ENCODE measurements at places on chromosomes 3 and 15.
A peak's percentile ranks its signal among the peaks of the same experiment; 100 is the strongest.

GRCh38 chr3:186264608-186265400, 97.2 kb downstream of the DGKG start:
- DNase-seq = no peak

DNA sequence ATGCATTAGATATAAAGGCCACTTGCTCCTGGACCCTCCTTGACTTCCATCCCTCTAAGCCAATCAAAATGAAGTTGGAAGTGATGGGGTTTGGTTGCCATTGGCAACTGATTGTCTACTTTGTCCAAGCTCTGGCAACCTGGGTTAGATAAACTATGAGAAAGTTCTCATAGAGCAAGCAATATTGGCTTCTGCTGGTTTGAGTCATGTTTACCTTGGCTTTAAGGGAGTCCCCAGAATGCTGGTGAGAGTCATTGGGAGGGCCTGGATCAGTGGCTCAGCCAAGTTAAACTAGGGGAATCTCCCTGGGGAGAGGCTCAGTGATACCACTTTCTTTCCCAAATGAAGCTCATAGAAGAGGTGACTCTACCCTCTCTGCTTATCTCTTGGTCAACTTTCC, 176.3 kb upstream of the ROPN1 start:
- DNase-seq = peak; percentile 38

DNA sequence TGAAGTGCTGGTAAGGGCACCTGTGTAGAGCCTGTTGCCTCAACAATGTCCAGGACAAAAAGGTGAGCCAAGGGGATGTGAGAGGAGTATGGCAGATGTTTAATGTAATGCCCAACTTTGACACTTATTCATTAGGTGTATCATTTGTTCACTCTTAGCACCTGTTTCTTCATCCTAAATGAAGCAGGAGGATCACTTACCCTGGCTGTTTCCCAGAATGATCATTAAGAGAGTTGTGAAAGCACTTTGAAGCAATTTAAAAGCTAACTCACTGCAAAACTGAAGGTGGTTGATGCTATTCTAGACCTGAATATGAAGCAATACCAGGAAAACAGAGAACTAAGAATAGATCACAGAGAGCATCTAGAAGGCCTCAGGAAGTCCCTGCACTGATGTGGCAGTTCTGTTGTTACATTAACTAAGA, 3.4 kb upstream of the HHLA2 start:
- no peak for DNase-seq

- DNase-seq = no peak
Measured at GRCh38 chr15:98881526-98882520, 125.8 kb downstream of the PGPEP1L start.

DNA sequence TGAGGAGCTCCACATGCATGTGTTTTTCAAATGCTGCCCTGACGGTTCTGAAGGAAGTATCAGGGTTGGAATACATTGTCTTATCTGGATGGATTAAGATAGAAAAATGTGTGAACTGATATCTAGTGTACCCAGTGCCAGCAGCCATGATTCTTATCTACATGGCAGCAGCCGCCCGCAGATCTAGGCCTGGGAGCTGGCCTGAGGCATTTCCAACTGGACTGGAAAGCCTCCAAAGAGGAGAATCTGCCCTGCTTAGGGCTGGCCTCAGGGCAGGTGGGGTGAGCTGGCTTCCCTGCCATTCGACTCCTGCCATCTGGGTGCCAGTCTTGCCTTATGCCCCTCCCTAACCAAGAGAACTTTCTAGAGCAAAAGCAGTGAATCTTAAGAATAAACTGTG, 125.8 kb downstream of the SSR3 start:
- DNase-seq = no peak

DNA sequence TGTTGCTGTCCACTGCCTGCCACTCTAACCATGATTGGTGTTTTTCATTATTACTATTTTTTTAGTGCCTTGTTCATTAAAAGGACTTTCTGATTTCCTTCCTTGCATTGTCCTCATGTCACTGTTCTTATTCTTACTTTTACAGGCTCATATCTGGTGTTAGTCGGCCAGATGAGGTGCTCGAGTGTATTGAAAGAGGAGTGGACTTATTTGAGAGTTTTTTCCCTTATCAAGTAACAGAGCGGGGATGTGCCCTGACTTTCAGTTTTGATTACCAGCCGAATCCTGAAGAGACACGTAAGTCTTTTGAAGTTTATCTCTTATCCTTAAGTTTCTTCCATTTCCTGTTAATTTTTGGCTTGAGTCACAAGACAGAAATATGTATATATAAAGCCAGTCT, 23.2 kb downstream of the QTRT2 start:
- no peak for DNase-seq

DNA sequence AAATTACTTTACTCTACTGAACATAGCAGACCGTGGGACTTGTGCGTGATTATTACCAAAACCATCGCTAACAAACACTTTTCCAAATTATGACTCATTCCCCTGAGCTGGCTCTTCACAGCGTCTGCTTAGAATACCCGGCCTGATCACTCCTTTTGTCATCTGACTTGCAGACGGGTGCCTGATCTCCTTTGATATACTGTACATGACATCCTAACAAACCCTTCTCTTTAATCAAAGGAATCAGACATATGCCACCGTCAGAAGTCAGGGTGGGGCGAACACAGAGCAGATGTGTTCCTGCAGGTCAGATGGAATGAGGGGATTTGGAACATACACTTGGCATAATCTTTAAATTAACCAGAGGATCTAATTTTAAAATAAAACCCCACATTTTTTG, 48.5 kb upstream of the SH3GL3 start:
- DNase-seq = peak; percentile 28

DNA sequence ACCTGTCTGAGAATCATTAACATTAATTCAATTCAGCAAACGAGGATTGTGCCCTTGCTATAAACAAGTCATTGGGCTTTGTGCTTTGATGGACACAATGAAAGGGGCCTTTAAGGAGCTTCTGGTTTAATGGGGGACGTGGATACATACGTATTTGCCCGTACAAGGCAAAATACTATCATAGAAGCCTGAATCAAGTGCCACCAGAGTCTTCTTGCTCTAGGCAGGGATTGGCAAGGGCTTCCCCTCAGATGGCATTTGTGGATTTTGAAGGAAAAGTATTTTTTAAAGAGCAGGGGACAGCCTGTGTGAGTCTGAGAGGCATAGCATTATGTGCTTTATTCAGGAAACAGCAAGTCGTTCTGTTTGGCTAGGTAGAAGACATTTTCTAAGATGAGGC, 83.7 kb upstream of the NEDD4 start:
- no peak for DNase-seq

DNA sequence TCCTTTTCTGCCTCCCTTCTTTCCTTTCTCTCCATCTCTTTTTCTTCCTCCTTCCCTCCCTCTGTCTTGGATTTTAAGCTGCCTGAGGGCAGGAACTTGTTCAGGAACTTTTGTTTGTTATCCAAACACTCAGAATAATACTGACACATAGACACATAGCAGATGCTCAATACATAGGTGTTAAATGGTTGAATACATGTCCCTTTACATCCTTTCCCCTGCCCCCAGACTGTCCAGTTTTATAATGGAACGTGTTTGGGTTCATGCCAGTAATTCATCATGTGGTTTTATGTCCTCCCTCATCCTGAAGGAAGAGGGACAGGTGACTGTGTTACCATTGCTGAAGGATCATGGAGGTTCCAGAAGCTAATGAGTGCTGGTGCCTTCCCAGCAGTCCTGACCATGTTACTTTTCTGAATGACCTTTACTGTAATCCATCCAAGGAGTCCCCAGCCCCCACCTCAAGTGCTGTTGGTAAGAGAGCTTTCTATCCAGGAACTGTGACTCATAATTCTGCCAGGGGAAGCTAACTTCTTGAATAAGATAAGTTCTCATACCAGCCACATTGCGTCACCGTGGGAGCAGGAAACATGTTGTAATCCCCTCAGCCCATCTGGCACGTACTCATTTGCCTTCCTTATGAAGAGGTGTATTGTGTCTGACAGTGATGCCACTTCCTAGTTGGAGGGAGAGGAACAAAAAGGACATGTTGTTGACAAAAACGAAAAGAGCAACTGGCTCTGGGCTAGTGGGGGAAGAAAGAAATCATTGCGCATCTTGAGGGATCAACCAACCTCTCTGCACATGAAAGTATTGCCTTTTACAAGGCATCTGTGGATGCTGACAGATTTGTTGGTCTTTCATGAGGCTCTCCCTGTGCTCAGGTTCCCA, 52.4 kb downstream of the IL1RAP start:
- peak; percentile 99 for DNase-seq

GRCh38 chr15:76185716-76186115, 125.6 kb downstream of the ETFA start:
- no peak for DNase-seq

DNA sequence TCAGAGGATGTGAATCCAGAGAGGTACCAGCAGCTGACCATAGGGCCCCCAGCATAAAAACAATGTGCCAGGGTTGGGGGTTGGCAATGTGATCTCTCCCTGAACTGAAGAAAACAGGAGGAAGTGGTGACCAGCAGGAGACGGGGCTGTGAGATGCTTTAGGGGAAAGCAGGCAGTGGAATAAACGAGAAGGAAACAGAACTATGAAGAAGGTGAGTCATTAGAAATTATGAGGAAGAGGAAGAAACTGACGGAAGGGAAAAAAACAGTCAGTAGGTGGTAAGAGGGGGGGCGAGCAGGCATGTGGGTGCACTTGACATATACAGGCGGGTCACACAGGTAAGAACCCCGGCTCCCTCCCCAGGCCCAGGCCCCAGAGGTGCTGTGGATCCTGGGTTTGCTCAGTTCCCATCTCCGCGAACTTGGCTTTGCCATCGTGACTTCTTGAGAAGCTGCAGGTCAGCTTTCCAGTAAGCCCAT, 42.2 kb upstream of the B3GNT5 start:
- no peak for DNase-seq

- no peak for DNase-seq
Measured at GRCh38 chr3:151743855-151744254, 10.1 kb downstream of the AADACL2 start.

- DNase-seq = peak; percentile 33
Measured at GRCh38 chr3:161069511-161070251, 35.5 kb downstream of the B3GALNT1 start.

DNA sequence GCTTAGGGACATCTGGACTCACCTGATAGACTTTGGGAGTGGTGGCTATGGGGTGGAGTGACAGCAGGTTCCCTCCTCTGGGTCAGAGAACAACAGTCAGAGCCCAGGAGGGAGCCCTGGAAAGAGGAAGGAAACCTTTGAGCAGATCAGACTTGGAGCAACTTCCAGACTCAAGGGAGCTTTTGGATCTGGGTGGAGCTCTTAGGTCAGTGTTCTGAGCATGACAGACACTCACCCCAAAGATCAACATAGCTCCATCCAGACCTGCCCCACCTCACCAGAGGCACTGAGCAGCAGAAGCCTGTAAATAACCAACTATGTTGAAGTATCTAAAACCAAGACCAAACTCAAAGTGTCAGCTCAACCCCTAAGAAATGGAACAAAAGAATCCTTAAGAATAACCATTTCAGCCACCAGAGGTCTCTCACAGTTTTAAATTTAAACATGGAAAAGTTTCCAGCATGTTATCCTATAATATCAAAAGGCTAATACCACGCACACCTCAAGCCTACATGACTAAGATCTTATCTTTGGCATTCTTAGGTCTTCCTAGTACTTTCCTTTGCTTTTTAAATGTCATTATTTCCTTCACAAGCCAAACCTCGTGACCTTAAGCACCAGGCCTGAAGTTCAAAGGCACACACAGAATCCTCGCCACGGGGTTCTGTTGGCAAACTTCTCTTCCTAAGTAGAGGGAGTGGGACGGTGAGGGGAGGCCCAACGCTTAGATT, 56.4 kb downstream of the UMPS start:
- DNase-seq = no peak

- no peak for DNase-seq
Measured at GRCh38 chr3:32371461-32372212, 20.0 kb upstream of the CMTM7 start.

- no peak for DNase-seq
Measured at GRCh38 chr3:150623945-150624344, 20.8 kb downstream of the SELENOT start.

- DNase-seq = no peak
Measured at GRCh38 chr3:119662604-119663373, 2.4 kb upstream of the POPDC2 start.

GRCh38 chr3:177820683-177821316, 623.5 kb upstream of the TBL1XR1 start:
- no peak for DNase-seq

- peak; percentile 100 for DNase-seq
Measured at GRCh38 chr3:16060358-16060852, 114.1 kb upstream of the GALNT15 start.

DNA sequence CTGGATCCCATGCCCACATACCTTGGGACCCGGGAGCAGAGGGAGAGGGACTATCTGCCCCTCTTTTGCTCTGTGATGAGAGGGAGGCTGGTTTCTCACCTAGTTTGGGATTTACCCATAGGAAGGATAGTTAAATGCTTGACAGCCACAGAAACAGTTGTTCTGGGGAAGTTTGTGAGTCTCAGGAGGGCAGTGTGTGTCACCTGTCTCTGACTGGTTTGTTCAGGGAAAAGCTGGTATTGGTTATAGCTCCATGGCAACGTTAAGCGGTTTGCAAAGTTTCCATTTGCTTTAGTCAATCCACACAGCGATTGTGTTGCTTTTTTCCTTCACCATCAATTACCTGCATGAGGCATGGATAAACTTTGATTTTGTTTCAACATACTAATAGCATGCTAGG, 3.7 kb upstream of the TMED3 start:
- no peak for DNase-seq

- no peak for DNase-seq
Measured at GRCh38 chr15:26771578-26772153, 1.2 kb downstream of the GABRB3 start.

GRCh38 chr3:172643506-172644179, 67.2 kb downstream of the NCEH1 start:
- DNase-seq = no peak

DNA sequence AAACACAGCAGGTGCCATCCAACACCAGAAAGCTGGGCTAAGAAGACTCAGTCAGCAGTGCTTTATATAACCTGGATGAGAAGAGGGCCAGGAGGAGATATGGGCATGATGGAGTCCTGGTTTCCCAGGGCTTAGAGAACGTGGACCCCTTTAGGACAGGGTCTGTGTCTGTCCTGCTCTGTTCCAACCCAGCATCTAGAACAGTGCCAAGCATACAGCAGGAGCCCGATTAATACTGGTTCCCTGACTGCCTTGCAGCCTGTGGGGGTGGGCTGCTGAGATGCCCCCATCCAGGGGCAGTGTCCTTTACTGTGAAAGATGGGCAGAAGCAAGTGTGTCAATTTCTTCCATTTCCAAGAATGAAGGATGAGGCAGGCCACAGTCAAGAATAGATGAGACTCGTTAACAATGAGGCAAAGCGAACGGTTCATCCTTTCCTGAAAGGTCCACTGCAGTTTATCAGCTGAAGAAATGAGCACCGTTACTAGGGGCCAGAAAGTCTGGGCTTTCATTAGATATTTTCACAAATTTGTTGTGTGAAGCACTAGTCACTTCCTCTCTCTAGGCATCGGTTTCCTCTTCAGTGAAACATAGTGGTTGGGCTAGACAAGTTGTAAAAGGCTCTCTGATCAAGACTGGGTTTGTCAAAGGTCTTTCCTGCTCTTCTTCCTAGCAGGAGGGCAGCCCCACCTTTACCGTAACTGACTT, 72.0 kb upstream of the HERC1 start:
- no peak for DNase-seq

DNA sequence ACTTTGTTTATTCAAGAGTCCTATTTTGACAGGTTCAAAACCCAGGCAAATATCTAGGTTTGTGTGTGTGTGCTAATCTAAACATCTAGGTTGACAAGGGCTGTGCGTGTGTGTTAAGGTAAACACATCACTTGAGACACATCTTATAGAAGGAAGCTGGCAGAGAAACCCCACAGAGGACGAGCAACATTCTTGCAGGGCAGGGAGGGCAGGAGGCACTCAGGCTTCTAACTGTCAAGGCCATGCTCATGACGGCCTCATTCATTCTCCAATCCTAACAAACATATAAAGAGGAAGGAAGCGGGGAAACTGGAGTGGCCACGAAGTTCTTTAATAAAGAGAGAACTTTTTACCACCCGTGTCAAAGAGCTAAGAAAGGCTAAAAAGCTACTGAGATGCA, 43.4 kb downstream of the SLCO2A1 start:
- DNase-seq = no peak
